ENCODE measurements at places on chromosomes 6 and 20.

DNA sequence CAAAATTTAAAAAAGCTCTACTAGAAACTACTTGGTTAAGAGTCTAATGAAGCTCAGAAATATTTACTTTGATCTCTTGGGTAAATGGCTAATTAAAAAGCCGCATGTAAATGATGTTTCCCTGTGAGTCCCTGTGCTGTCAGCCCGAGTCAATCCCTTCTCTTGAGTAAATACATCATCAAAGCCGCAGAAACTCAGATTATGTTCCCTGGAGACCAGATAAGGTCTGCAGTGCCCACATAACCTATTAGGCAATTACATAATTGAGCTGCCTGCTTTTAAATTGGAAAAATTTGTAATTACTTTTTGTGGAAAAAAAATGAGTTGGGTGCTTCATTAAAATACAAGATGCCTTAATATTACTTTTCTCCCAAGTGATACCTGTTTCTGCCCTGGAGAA, 83.1 kb downstream of the KIZ start:
- H3K27me3 ChIP-seq: no peaks in the 10 kb centered on the region
- H3K4me1 ChIP-seq: no peaks in the 10 kb centered on the region
- DNase-seq: no peak
- H3K36me3 ChIP-seq: peaks cover 18% of the 10 kb centered on the region

- peaks cover 2% of the 10 kb centered on the region for H3K27me3 ChIP-seq
- H3K27ac ChIP-seq: no peak overlapping the region
- H3K4me3 ChIP-seq: no peak overlapping the region
- no peak for DNase-seq
Observed at GRCh38 chr6:11161031-11161956, 49.8 kb upstream of the ERVFRD-1 start.

DNA sequence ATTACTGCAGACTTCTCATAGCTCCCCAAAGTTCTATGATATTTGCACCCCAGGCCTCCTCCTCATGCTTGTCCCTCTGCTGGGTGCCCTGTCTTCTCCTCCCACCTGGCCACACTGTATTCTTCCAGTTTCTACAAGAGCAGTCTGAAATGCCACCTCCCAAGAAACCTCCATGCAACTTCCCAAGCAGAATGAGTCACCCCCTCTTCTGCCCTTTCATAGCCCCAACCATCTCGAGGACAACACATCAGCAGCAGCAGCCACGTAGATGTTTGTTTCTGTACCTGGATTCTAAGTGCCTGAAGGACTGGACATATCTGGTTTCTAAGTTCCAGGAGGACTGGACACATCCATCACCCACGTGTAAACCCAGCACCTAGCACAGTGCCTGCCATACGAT, 6.6 kb upstream of the ULBP2 start:
- DNase-seq: no peak
- H3K4me3 ChIP-seq: no peak overlapping the region
- peaks cover 93% of the 10 kb centered on the region for H3K27me3 ChIP-seq
- H3K36me3 ChIP-seq: no peaks in the 10 kb centered on the region
- H3K4me1 ChIP-seq: peaks cover 28% of the 10 kb centered on the region
- no peak overlapping the region for H3K27ac ChIP-seq

DNA sequence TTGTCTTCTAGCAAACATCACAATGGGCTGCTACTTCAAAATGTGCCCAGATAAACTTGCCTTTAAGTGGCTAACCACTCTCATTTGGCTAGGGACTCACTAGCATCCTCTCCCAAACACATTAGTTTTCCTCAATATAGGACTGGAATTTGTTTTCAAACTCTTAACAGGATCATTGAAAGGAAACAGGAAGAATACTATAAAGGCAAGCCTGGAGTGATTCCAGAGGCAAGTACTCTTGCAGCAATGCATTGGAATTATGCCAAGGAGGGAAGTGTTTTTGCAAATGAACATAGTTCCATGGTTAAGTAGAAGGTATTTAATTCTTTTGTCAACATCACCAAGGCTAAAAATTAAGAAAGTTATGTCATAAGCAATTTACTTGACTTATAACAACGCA, 12.2 kb downstream of the EPHA7 start:
- H3K36me3 ChIP-seq: no peaks in the 10 kb centered on the region
- H3K4me1 ChIP-seq: no peaks in the 10 kb centered on the region
- DNase-seq: no peak

DNA sequence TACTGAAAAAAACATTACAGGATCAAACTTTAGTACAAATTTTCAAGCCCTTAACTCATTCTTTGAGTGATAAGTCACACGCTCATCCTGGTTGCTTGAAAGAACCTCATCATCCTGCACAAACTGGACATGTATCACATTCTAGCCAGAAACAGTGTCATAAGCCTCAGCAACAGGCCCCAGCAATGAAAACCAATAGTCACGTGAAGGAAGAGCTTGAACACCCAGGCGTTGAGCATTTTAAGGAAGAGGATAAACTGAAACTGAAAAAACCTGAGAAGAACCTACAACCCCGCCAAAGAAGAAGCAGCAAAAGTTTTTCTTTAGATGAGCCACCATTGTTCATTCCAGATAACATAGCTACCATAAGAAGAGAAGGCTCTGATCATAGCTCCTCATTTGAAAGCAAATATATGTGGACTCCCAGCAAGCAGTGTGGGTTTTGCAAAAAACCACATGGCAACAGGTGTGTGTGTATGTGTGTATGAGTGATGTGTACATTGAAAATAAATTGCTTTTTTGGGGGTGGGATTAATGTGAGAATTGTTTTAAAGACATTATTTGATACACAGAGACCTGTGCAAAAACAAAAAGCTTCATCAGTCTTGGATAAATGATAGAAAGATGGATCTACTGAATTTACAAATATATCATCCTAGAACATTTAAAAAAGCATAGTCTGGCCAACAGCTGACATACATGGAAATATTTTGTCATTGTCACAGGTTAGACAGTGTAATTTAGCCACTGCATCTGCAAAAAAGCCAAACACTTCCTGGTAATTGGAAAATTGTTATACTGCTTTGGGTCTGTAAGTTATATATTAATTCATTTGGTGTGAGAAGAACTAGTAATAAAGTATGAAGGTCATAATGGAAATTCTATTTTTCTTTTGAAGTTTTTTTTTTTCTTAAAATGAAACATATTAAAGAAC, 50.1 kb downstream of the PHF3 start:
- H3K27me3 ChIP-seq: no peaks in the 10 kb centered on the region
- no peak overlapping the region for H3K4me3 ChIP-seq
- peaks cover 71% of the 10 kb centered on the region for H3K36me3 ChIP-seq
- peak overlapping the region; percentile 70 for H3K27ac ChIP-seq

GRCh38 chr6:49205526-49205925, 257.5 kb downstream of the MMUT start:
- no peaks in the 10 kb centered on the region for H3K36me3 ChIP-seq
- H3K4me1 ChIP-seq: no peaks in the 10 kb centered on the region
- no peak overlapping the region for H3K4me3 ChIP-seq

DNA sequence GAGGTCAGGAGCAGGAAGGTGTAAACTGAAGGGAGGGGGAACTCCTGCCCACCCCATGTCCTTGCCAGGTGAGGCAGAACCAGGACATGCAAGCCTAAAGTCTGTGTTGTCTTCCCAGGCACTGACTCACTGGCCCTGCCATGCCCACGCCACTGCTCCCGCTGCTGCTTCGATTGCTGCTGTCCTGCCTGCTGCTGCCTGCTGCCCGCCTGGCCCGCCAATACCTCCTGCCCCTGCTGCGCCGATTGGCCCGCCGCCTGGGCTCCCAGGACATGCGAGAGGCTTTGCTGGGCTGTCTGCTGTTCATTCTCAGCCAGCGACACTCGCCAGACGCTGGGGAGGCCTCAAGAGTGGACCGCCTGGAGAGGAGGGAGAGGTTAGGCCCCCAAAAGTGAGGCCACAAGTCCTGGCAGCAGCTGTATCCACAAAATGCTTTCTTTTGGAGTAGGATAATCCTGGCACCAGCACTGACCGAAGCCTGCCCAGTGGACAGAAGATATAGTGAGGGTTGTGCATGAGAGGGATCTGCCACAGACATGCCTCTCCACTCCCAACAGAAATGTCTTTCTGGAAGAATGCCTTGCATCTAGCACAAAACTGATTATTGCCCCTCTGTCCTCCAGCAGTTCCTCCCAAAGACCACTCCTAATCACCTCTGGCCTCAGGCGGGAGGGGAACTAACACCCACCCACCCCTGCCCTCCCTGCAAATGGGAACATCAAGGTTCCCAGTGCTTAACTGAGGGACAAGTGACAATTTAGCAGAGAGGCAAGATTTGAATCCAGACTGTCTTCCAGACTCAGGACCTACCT, 812 bp downstream of the MYMX start:
- DNase-seq: no peak
- H3K27ac ChIP-seq: no peak overlapping the region
- H3K4me3 ChIP-seq: no peak overlapping the region
- peaks cover 27% of the 10 kb centered on the region for H3K27me3 ChIP-seq

DNA sequence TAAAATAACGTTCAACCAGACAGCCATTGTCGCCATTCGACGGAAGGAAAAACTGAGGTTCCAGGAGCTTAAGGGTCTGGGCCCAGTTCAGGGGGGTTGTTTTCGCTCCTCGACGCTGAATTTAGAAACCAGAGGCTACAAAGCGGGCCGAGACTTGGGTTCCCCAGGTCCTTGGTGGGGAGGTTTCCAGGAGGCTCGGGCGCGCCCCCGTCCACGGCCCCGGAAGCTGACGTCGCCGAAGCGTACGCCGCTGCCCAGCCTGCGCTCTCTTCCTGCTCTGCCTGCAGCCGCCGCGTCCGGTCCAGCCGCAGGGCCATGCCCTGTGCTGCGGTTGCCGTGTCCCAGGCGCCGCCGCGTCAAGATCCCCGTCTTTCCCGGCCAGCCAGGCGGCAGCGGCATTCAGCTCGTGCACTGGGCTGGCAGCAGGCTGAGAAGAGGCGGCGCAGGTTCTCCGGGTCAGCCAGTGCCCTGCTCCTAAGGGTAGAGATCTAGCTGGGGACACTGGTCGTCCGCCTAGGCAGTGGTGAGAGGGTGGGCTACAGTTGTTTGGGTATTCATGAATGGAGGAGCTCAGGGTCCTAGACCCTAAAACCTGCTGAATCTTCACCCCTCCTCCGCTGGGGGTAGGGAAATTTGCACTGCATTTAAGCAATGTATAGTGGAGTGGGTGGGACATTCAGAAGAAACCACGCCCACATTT, 901 bp upstream of the TRIM26 start:
- H3K4me3 ChIP-seq: peak overlapping the region; percentile 92
- H3K27ac ChIP-seq: peak overlapping the region; percentile 99
- peaks cover 52% of the 10 kb centered on the region for H3K4me1 ChIP-seq
- DNase-seq: peak; percentile 84
- no peaks in the 10 kb centered on the region for H3K27me3 ChIP-seq

DNA sequence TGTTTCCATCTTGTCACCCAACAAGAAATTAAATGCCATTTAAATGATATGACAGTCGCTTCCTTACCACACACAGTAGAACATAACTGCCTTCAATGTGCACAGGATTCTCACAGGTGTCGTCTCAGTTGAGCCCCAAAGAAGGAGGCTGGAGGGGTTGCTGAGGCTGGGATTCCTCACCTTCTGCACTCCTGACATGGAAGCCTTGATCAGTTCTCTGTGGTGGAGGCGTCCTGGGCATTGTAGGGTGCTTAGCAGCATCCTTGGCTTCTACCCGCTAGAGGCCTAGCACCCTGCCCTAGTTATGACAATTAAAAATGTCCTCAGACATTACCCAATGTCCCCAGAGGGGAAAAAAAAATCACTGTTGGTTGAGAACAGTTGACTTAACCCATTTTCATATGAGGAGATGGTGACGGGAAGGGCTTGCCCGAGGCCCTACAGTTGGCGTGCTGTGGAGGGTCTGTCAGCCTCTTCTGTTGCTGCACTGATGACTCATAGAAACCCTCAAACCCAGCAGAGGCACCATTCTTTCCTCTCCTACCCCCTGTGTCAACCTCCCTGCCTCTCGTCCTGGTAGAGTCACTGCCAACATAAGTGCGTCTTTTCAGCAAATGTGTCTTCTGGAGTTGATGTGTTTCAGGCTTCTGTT, 19.3 kb upstream of the ZNF831 start:
- H3K4me1 ChIP-seq: peaks cover 67% of the 10 kb centered on the region
- no peaks in the 10 kb centered on the region for H3K27me3 ChIP-seq
- H3K4me3 ChIP-seq: peak overlapping the region; percentile 81
- peaks cover 20% of the 10 kb centered on the region for H3K36me3 ChIP-seq
- DNase-seq: peak; percentile 68
- peak overlapping the region; percentile 90 for H3K27ac ChIP-seq

- H3K36me3 ChIP-seq: no peaks in the 10 kb centered on the region
- DNase-seq: no peak
- peaks cover 8% of the 10 kb centered on the region for H3K27me3 ChIP-seq
- no peaks in the 10 kb centered on the region for H3K4me1 ChIP-seq
Observed at GRCh38 chr6:165768961-165769360, 105.9 kb upstream of the PDE10A start.

DNA sequence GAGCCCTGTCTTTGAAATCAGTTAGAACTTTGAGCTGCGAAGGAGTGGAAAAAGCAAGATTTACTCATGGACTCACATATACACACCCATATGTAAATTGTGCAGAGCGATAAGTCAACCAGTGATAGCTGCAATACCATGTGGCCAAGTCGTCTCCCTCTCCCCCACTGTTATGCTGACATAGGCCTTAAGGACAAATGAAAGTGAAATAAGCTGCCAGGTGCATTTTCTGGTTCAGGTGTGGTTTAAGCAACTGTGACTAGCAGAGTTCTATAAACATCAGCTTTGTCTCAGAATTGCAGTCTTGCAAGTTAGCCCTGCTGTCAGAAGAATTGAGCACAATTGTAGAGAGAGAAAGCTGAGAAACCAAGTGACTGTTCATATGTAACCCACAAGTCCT, 9.6 kb downstream of the FAM83B start:
- H3K36me3 ChIP-seq: no peaks in the 10 kb centered on the region
- H3K4me1 ChIP-seq: no peaks in the 10 kb centered on the region
- no peak overlapping the region for H3K4me3 ChIP-seq

DNA sequence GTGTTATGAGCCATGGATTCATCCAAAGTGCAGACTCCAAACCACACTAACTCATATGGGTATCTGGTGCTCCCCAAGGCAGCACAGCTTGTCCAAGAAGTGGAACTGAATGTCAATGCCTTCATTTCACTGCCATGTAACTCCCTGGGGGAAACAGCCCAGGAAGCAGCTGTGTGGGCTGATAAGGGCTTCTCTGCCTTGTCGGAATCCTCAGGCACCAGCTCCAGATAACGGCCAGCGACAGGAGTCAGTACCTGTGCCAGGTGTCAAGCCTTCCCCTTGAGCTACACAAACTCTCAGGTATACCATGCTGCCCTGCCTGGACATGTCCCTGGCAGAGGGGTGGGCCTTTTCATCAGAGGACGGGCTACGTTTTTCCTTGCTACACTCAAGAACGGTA, 751.9 kb upstream of the CHD6 start:
- DNase-seq: no peak
- no peaks in the 10 kb centered on the region for H3K36me3 ChIP-seq
- H3K27ac ChIP-seq: no peak overlapping the region
- H3K4me1 ChIP-seq: no peaks in the 10 kb centered on the region
- H3K4me3 ChIP-seq: no peak overlapping the region
